ENCODE measurements at places on chromosomes 11 and 22.

DNA sequence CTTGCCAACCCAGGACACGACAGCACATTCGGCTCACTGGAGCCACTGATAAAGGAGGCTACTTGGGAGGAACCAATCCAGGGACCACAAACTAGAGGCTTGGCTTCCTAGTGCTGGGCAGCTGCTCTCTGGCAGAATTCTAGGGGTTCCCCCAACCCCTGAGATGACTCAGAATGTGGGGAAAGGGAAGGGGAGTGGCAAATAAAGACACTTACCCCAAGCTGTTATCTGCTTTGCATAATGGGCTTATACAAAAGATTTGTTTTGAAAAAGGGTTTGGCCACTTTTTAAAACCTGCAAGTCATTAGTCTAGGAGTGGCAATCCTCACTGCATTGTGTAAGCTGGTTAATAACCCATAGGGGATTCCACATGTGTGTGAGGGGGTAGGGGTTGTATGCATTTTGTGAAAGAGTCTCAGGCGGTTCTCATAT, 64.1 kb upstream of the LMO1 start:
- no peak for DNase-seq

DNA sequence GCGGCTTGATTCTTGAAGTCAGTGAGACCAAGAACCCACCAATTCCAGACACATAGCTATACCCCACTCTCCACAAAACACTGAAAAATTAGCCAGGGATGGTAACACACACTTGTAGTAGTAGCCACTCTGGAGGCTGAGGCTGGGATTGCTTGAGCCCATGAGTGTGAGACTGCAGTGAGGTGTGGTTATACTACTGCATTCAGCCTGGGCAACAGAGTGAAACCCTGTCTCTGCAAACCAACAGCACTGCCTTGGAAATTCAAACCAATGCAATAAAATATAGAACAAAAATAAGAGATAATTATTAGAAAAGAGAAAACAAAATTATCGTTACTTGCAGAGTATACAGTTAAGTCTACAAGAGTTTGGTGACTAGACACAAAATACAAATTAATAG, 20.2 kb upstream of the PRDM10 start:
- no peak for DNase-seq

- DNase-seq, result no peak
Observed at GRCh38 chr22:50463188-50463900, 11.5 kb downstream of the SBF1 start.

DNA sequence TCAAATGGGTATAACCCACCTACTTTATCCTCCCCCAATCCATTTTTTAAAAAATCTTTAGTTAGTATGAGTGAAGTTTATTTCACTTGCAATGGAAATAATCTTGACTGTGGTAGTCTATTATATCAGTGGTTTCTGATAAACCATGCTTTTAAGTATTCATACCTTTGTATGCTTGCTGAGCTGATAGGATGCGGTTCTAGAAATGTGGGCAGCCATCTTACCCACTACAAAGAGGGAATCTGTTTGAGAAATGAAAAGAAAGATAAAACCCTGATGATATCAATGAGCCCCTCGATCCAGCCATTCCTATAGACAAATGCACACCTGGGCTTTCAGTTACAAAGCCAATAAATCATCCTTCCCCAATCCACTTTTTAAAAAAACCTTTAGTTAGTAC, 13.8 kb upstream of the PVALB start:
- DNase-seq, result no peak

- DNase-seq, result no peak
Observed at GRCh38 chr11:93738647-93739081, 2.6 kb downstream of the TAF1D start.

DNA sequence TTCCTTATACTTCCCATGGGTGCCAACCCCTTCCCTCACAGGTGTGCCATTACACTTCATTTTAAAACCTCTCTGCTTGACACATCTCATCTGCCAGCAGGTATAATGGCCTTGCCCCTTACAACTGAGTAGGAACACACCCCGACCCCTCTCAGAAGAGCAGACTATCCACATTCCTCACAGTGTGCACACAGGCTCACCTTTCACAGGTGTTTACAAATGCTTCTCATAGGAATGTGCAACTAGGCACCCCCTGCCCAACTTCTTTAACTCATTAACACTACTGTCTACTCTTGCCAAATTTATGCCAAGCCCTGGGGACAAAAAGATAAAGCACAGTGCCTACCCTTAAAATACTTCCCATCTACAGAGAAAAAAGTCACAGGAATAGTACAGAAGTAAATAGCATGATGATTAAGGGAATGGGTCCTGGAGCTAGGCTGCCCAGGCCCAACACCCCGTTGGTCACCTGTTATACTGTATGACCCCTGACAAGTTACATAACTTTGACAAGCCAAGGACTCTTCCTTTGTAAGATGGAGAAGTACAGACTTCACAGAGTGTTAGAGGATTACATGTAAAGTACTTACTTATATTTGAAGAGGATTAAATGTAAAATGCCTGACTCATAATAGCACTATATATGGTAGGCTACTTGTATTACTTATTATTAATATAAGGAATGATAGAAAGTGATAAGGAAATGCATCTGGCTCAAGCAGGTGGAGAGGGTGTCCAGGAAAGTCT, 15.2 kb downstream of the TRIM3 start:
- DNase-seq, result no peak

GRCh38 chr11:130582176-130582575, 133.7 kb downstream of the ADAMTS15 start:
- no peak for DNase-seq

GRCh38 chr11:73235236-73235786, 17.2 kb downstream of the P2RY2 start:
- DNase-seq, result no peak

DNA sequence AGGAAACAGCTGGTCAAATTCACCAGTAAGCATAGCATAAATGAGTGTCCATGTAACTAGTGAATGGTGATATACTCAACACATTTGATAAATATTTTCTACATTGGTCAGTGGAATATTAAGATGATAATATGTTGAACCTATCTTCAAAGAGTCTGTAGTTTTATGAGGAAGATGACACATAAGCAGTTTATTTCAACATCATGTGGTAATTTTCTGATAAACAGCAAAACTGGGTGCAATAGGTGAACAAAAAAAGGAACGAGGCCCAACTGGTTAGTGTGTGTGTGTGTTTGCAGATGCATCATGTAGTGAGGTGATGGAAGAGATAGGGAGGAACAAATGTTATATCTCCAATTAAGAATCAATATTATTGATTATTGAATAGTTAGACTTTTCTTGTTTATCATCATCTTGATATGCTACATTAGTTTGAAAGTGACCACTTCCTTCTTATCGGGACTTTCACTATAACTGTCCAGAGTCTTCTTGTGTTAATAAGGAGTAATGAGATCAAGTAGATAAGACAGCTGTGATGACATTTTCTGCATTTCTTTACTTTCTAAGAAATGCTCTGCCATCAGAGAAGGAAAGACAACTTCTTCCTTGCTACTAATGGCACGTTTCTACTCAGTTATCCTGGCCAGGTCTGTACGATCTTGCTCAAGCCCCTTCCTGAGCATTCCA, 270.7 kb downstream of the ETS1 start:
- no peak for DNase-seq

- no peak for DNase-seq
Observed at GRCh38 chr22:45006964-45007390, 2.8 kb downstream of the PHF21B start.

DNA sequence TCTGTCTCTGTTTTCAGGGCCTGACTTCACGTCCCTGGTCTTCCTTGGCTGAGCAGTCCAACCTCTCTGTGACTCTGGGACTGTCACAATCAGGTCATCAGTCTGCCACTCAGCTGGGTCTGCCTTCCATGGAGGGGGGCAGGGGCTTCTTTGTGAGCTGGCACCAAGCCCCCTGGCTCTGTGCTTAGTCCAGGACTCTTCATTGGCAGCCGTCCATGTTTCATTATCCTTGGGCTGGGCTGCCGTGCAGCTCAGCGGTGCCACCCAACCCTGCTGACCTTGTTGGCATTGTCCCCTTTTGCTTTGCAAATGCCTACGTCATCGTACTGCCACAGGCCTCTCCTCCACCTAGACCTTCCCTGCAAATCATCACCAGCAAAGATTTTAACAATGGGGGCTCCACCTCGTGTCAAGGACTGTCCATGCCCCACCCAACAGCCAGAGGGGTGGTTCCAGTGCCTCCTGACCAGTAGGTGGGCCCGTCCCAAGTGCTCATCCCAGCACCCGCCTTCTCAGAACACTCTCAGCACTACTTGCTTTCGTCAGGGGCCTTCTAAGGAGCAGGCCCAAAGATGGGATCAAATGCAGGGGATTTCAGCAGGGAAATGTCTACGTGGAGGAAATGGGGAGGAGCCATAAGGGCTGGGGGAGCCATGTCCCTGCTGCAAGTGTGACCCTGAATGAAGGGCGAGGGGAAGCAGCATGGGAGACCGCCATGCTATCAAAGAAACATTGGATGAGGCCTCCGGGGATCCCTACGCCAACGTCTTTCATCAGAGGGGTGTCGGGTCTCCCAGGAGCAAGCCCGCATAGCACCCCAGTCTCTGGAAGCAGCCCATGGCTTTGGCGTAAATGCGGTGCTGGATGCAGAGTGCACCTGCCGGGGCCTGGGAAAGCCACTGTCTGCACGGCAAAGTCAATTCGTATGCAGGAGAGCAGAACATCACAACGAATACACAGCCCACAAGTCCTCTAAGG, 18.2 kb downstream of the KRTAP5-6 start:
- no peak for DNase-seq

- DNase-seq, result no peak
Observed at GRCh38 chr11:3169255-3170043, 4.3 kb upstream of the OSBPL5 start.

- no peak for DNase-seq
Observed at GRCh38 chr11:117220568-117220967, 11.3 kb downstream of the PCSK7 start.

DNA sequence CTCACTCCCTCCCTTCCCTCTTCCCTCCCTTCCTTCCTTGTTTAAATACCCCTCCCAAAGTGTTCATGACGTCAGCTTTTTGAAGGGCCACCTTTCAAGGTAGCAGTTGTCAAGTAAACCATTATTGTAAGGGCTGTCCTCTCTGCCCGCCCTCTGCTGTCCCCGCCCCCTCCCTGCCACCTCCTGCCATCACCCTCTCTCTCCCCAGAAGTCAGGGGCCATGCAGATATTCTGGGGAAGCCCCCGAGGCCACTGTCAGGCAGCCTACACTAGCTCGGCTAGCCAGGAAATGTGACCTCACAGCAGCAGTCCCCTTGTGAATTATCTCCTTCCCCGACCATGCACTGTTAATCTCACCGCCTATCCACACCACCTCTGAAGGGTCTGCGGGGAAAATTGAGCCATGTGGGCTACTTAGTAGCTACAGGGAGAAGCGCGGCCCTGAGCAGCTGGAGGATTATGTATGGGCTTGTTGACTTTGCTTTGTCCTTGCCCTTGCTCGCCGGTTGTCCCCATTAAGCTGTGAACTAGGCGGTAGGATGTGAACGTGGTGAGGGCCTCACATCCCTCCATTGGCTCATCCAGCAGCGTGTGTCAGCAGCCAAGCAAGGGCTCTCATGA, 42.1 kb upstream of the ATXN10 start:
- no peak for DNase-seq

DNA sequence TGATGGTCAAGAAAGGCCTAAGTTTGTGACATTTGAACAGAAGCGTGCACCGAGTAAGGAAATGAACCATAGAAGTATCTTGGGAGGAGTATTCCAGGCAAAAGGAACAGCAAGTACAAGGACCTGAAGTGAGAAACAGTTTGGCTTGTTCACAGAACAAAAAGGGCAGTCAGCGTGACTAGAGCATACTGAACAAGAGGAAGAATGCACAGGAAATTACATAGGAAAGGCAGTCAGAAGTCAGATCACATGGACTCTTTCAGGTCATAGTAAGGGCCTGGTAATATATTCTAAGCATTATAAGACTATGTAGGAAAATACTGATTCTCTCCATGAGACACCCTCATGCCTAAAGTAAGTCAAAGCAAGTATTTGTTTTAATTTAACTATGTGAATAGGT, 52.3 kb upstream of the GAB2 start:
- DNase-seq, result no peak

GRCh38 chr11:77083566-77084245, 16.9 kb downstream of the CAPN5 start:
- DNase-seq, result no peak

DNA sequence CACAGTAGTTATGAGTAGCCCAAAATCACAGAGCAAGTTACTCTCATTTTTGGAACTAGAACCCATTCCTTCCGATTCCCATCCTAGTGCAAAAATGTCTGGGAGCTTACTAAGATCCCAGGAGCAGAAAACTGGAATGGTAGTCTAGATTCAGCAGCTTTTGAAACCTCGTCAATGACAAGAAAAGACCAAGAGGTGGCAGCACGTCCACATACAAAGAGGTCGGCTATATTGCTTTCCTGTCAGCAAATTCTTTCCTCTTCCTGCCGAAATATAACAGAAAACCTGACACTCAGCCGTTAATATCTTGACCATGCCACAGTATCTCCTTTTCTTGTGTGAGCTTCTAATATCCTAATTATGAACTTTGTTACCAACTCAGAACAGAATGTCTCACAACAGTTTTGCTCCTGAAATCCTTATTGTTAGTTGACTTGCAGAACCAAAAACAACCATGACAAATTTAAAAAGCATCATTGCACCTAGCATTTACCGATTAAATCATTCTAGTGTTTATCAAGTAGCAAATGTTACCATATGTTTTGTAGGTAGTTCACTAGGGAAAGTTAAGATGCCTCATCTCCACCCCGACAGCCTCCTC, 92.8 kb upstream of the OR9G4 start:
- no peak for DNase-seq

- no peak for DNase-seq
Observed at GRCh38 chr22:48538291-48538820, 1289.3 kb downstream of the BRD1 start.

DNA sequence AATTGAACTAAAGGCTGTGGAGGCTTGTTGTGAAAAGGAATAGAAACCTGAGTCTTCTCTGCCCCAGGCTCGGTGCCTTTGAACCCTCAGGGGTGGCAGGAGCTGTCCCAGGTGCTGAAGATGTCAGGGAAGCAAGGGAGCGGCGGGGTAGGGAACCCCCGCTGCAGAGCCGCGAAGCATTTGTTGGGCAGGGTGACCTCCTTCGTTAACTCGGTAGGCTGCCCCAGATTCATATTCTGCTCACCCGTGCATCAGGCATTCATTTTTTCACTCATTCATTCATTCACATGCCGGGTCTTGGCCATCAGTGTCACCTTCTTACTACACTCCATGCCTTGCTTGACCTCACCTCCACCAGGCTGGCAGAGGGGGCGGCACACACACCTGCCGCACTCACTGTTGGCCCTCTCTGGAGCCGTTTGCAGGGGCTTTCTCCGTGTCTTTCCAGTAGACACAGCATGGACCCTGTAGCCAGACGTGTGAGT, 618.9 kb downstream of the BRD1 start:
- no peak for DNase-seq

DNA sequence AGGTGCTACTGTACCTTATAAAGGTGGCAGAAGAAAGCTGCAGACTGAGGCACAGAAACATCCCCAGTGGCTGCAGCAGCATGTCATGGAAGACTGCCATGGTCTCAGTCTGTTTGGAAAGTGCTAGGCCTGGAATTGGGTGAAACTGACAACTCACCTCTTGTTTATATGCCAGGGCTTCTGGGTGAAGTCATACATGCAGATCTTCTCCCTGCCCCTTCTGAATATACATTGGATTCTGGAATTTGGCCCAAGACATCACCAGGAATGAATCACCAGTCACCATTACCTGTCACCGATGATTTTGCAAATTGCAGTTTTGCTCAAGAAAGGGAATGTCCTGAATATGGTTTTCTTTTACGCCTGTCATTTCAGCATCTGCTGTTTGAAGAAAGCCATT, at the start of gene PLET1:
TSS of gene PLET1 (minus strand) at position 371 of the 400 bp plus-strand sequence. CDS start at position 100, 271 bp downstream.
- DNase-seq, result no peak
